ELR (cell line): ENCODE measurements at places on chromosomes 13 and 19.

GRCh38 chr19:32201636-32202051 is 143.8 kb upstream of the ZNF507 start:
- peak; percentile 1 for DNase-seq

DNA sequence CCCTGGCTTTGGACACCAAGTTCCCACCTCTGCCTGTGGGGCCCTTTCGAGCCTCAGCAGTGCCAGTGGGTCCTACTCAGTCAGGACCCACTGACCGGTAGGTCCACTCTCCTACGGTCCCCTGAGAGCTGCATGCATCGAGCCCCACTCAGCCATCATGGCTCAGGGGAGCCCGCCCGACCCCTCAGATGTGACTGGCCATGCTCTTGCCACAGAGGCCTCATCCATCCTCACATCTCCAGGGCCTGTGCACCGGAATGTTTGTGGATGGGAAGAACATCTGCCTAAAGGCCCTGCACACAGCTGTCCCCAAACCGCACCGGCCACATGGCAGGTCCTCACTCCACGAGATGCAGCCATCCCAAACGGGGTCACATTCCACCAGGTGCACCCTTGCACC is 52.6 kb upstream of the C13orf46 start:
- no peak for DNase-seq

DNA sequence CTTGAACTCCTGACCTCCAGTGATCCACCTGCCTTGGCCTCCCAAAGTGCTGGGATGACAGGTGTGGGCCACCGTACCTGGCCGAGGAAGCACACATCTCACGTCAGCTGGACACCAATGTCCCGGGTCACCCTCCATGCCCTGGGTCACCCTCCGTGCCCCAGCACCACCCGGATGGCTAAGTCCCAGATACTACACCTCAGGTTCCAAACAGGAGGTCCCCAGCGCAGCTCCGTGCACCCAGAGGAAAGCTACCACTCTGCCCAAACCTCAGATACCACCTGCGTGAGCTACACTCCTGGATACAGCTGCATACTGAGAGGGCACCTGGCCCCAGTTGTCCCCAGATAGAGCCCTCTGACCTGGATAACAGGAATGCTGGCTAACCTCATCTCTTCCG is 14.0 kb downstream of the LRRC4B start:
- DNase-seq, result no peak

- DNase-seq, result no peak
Observed at GRCh38 chr13:39767791-39768517, 112.5 kb downstream of the COG6 start.

DNA sequence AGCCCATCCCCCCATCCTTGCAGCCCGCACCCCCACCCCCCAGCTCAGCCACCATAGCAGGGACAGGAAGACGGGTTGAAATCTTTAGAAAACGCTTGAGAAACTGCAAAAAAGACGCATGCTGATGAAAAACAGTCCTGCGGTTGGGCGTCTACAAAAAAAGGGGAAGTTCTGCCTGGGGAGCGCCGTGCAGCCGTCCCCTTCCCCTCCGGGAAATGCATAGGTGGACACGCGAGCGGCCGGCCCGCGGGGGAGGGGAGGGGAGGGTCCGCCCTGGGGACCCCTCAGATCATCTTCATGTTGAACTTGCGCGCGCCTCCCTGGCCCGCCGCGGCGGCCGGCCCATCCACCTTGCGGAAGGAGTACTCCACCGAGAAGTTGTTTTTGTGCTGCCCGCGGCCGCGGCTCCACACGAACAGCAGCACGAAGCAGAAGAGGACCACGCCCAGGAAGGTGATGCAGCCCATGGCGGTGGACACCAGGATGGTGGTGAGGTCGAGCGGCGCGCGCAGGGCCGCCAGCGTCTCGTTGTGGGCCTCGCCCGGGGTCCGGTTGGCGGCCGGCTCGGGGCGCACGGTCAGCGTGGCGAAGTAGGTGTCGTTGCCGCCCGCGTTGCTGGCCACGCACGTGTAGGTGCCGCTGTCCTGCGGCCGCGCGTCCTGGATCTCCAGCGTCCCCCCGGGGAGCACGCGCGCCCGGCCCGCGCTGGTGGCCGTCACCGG is 7.9 kb upstream of the PEAK3 start:
- DNase-seq, result peak; percentile 31

- peak; percentile 47 for DNase-seq
Observed at GRCh38 chr19:18488838-18489626, 32.8 kb downstream of the ELL start.

GRCh38 chr19:46221981-46222610 is 7.4 kb upstream of the IGFL1 start:
- peak; percentile 35 for DNase-seq

GRCh38 chr19:29321116-29321515 is 108.2 kb upstream of the UQCRFS1 start:
- no peak for DNase-seq

DNA sequence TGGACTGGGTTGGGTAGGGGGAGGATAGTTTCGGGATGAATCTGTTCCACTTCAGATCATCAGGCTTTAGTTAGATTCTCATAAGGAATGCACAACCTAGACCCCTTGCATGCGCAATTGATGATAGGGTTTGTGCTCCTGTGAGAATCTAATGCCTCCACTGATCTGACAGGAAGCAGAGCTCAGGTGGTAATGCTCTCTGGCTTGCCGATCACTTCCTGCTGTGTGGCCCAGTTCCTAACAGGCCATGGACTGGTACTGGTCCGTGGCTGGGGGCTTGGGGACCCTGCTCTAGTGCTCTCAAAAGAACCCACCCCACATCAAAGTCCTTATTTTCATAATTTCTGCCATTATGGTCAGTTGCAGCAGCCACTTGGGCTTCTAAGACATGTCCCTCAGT is 30.1 kb downstream of the DNAJC3 start:
- no peak for DNase-seq

DNA sequence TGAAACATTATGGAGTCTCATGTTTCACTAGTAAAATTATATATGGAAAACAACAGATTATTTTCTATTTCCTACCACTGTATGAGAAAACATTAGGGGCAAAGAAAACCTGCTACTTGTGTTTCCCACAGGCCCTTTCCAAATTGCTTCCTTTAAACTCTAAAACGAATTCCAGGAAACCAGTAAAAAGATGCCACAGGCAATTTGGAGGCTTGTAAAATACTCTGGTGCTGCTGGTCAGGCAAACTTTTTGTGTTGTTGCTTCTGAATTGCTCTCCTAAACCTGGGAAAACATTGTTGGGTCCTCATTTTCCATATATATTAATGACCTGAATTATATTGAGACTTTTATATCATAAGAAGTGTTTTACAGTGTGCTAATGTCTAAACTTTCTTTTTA is 141.5 kb downstream of the TDRD3 start:
- DNase-seq, result no peak

DNA sequence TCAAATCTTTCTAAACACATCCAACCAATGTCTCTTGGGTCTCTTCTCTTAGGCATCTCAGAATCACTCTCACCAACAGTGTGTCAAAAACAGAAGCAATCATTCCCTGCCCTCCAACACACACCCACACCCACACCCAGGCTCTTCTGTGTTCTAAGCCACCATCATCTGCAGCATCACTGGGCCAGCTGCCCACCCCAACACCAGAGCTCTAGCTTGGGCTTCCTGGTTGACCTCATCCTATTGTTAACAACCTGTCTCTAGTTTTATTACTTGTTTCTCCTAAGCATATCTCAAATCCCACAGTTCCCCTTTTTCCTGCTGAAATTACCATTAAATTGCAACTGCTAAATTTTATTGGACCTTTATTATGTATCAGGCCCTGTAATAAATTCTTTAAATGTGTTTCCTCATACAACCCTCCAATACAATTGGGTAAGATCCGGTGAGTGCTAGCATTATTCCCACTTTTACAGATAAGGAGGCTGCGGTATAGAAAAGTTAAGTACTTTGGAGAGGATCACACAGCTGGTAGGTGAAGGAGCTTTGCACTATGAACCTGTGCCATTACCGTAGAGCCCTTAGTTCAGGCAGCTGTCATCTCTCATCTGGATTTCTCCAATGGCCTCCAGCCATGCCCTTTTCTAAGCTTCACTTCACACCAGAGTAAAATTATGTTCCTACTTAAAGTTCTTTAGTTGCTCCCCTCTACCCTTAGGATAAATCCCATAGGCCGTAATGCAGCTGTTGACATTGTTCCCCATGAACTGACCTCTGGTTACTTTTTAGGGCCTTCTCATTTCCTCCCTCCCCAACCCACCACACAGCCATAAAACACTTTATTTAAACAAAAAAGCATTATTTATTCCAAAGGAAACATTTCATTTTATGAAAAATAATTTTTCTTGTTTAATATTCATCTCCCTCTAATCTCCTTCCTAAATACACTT is 227.7 kb downstream of the B3GLCT start:
- no peak for DNase-seq

DNA sequence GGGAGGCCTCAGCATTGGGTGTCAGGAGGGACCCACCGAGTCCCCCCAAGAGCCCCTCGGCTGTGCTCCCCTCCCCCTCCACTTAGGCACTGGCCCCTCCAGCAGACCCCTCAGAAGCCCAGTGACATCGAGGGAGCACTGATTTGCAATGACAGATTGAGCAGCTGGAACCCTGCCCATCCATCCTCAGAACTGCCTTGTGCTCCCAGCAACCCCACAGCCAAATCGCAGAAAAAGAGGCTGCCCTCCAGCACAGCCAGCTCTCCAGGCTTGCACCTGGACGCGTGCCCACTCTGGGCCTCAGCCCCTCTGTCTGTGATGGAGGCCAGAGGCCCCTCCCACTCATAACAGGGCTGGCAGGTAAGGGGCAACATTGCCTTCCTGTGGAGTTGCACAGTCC is 123.2 kb upstream of the VSTM2B start:
- no peak for DNase-seq

- DNase-seq, result peak; percentile 83
Observed at GRCh38 chr13:30119476-30119875, 187.9 kb downstream of the KATNAL1 start.

DNA sequence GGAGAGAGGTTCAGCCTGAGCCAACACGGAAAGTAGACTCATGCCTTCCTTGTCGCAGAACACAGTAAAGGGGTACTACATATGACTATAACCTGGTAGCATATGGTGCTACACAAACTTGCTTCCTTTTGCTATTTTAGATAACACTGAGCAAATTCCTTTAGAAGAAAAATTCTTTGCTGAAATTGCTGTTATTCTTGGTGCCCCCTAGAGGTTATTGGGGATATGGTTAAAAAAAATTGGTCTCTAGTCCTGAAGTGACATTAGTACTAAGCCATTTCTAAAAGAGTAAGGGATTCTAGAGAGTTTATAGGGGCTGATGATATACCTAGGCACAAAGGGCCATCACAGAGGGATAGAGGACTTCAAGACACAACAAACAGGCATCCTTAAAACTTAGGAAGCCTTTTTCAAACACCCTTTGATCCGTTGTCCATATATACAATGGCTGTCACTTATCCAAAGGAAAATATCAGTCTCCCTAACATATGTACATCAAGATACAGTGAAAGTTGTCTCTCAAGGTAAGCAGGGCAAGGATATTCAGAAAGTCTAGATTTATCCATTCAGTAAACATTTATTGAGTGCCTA is 13.9 kb upstream of the HS6ST3 start:
- peak; percentile 50 for DNase-seq

- no peak for DNase-seq
Observed at GRCh38 chr13:30268673-30269072, 38.7 kb downstream of the KATNAL1 start.

- no peak for DNase-seq
Observed at GRCh38 chr19:3707868-3708206, 347 bp upstream of the TJP3 start.

GRCh38 chr13:81683521-81683920 is 1342.6 kb upstream of the SPRY2 start:
- DNase-seq, result no peak

- no peak for DNase-seq
Observed at GRCh38 chr13:37100731-37101130, 4.7 kb downstream of the CSNK1A1L start.

DNA sequence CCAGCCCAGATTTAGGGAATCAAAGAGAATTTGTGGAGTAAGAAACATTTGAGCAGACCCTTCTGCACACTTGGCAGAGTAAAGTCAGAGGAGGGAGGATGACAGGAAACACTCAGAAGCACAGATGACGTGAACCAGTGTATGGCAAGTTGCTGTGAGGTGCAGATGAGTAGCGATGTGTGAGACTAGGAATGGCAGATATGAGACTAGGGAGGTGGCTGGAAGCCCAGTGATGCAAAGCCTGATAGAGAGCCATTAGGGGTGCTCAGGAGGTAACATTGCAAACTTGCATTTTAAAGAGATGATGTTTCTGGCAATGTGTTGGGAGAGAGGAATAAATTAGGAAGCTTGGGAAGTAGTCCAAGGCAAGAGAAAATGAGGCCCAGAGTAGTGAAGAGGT is 44.0 kb downstream of the PCDH17 start:
- no peak for DNase-seq

DNA sequence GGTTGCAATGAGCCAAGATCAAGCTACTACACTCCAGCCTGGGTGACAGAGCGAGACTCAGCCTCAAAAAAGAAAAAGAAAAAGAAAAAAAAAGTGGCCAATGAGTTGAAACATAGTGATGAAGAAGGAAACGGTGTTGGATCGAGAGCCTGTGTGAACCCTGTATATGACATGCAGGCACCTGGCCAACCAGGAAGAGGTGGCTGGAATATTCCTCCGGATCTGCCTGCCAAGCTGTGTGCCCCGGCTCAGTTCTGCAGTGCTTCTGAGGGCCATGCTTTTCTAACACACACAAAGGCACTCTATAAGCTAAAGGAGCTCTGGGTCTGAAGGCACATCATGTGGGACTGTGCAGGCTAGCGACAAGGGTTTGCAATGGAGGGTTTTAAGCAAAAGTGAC is 3.7 kb upstream of the ZNF444 start:
- no peak for DNase-seq

DNA sequence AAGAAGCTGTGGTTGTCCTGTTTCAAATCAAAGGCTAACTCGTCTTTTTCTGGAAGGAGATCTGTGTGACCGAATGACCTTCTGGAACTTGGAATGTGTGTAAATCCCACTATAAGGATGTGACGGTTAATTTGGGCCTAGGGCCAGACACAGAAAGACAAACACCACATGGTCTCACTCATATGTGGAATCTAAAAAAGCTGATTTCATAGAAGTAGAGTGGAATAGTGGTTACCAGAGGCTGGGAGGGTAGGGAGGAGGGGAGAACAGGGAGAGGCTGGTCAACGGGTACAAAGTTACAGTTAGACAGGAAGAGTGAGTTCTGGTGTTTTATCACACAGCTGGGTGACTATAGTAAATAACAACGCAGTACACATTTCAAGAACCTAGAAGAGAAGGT is 39.3 kb upstream of the RGCC start:
- peak; percentile 13 for DNase-seq

DNA sequence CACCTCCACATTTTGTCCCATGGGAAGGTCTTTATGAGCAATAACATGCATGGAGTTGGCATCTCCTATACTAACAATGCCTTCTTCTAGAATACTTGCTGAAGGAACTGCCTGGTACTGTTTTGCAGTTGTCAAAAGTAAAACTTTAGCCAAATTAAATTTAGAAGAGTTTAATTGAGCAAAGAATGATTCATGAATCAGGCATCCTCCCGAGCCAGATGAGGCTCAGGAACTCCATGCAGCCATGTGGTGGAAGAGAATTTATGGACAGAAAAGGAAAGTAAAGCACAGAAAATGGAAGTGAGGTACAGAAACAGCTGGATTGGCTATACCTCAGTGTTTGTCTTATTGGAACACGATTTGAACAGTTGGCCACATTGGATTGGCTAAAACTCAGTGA is 1081.9 kb downstream of the SLITRK1 start:
- DNase-seq, result peak; percentile 23
